HTR-8/SVneo (cell line): ENCODE measurements at places on chromosomes 4 and X.
A peak's percentile ranks its signal among the peaks of the same experiment; 100 is the strongest.

DNA sequence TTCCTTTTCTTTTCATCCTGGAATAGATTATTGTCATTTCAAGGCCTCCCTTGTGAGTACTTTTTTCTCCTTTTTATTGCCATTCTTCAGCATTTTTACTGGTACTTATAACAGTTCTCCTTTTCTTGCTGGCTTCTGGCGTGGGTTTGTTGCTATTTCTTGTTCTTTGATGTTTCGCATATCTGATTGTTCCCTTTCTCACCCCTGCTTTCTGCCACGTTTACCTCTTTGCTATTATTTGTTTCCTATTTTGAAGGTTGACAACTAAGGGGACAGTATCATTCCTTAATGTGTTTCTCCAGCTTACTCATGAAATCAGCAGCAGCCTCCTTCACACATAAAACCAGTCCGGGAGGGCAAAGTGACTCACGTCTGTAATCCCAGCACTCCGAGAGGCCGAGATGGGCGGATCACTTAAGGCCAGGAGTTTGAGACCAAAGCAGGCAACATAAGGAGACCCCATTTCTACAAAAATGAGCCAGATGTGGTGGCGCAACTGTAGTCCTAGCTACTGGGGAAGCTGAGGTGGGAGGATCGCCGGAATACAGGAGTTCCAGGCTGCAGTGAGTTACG is 72.6 kb downstream of the DMD start:
- no peak for DNase-seq

GRCh38 chrX:119503484-119503861 is 35.2 kb downstream of the SLC25A5 start:
- peak; percentile 63 for DNase-seq

- DNase-seq: no peak
Observed at GRCh38 chr4:8047837-8048678, 108.4 kb upstream of the AFAP1 start.

DNA sequence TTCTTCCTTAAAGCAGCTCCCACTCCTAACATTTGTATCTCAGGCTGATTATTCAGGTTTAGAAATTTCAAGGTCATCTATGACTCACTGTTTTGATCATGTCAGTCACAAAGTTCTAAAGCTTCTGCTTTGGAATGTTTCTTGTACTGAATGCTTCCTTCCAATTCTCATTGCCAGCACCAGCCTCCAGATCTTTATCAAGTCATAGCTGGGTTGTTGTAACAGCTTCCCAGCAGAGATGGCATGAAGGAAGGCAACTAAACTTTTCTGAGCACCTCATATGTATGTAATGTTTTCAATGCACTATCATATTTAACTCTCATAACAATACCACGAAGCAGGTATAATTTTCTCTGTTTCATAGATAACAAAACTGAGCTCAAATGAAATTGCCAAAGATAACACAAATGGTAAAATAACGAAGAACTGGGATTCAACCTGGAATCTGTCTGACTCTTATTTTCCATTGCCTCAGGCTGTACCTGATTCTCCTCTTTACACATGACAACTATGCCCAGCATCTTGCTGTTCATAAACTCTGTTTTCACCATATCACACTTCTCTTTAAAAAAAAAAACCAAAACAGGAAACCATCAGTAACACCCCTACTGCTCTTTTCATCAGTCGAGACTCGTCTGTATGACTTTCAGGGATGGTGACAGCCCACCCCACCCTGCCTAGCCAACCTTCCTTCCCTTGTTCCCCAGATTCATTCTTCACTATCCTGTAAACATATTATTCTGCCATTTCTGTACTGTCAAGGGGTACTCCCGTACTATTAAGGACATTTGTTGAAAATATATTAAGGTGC is 13.4 kb downstream of the TRPC3 start:
- DNase-seq: peak; percentile 10

DNA sequence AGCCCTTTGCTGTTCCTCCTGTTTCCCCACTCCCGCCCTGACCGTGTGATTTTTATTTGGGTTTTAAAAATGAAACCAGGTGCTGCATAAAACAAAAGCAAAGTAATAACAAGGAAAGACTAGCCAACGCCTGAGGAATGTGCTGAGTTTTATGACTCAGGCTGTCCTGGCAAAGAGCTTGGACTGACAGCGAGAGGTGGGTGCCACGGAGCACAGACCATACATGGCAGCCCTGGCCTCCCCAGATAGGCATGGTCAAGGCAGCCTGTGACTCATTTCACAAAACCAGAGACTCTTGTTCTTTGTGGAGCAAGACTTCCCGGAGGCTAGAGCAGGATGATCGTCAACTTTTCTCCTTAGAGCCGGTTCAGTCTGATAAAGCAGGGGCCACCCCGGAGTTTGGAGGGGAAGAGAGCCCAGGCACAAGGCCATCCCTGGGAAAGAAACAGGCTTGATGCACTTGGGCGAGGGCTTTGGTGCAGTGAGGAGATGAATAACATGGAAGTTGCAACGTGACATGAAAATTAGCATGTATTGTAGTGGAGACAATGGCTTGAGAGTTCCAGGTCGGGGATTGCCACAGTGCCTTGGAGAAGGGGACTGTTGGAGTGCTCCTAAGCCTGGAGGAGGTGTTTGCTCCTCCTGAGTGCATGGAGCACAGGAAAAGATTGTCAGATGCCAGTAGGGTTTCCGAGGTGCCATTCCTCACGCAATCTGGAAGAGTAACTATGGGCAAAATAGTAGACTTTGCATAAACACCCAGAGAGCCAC is 54.8 kb downstream of the C4orf51 start:
- DNase-seq: peak; percentile 69

GRCh38 chr4:153143527-153144348 is 60.5 kb upstream of the TRIM2 start:
- peak; percentile 32 for DNase-seq

DNA sequence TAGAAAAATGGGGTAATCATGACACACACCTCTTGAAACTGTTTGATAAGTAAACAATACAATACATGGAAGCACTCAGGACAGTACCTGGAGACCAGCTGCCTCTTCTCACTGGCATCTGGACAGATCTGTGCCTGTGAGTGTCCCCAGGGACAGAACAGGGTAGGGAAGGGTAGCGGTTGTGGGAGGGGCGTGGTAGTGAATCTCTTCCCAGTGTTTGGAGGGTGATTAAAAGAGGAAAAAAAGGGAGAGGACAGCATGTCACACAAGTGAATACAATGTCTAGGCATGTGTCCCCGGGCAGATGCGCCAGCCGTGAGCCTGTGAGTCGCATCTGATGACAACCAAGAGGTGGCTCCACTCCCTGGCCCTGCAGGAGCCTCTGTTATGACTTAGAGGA is 138.8 kb upstream of the MSX1 start:
- no peak for DNase-seq

GRCh38 chrX:54825716-54826438 is 18.3 kb downstream of the MAGED2 start:
- DNase-seq: no peak

- DNase-seq: no peak
Observed at GRCh38 chrX:153450949-153451277, 5.1 kb upstream of the TREX2 start.

GRCh38 chr4:172983014-172983413 is 185.6 kb upstream of the GALNT7 start:
- no peak for DNase-seq

- DNase-seq: peak; percentile 26
Observed at GRCh38 chrX:154695911-154696675, 42.7 kb upstream of the CTAG2 start.

DNA sequence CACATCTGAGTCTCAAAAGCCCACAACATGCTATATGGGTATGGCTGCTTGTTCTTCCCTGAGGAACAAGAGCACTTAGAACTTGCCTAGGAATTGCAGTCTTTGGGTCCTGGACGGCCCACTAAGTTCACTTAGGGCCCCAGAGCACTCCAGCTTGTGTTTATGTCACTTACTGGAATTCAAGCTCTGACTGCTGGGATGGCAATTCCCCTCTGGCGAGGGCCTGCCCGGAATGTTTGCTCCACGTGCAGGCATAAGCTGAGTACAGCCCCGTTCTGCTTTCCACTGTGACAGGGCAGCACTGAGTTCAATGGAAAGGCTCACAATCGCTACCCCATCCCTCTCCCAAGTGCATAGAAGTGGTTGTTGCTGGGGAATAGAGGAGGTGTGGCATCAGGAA is 25.9 kb upstream of the RASSF6 start:
- DNase-seq: no peak

DNA sequence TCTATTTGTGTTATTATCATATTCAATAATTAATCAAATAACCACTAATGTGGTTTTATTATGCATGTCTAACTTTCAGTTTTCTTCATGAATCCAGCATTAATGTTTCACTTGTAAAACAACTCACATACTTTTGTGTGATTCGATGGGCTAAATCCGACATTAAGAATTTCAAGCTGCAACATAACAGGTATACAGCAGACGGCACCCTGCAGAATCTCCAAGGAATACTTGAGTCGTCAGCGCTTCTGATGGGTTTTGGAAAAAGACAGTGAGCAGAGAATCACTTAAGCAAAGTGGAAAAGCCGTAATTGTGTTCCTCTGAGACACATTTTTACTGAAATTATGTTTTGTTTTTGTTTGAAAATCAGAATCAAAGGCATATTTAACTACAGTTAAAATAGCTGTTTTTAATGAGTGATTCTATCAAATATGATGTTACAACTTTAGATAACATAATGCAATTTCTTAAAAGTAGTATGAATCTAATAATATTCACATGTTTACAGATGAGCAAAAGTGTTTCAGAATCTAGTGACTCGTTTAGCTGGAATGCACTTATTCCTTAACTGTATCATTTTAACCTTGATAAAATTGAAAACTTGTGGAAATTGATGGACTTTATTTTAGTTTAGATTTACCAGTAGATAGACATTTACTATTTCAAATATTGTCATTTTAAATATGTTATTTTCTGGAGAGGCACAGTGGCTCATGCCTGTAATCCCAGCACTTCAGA is 514.8 kb downstream of the CCSER1 start:
- no peak for DNase-seq

DNA sequence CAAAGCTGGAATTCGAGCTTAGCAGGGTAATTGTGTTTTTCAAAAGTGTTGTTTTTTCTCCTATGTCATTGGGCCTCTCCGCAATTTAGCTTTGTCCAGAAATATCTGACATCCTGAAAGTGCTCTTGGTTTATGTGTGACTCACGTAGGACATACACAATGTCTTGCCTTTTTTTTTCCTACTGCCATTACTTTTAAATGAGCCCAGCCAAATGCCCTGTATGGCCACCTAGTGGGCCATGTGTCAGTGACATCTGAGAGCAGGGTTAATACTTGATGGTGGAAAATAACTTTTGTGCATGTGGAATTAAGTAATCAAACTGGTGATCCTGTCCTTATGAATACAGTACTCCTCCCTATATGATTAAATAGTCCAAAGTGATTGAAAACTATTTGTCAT is 1411.1 kb upstream of the TENM3 start:
- no peak for DNase-seq

DNA sequence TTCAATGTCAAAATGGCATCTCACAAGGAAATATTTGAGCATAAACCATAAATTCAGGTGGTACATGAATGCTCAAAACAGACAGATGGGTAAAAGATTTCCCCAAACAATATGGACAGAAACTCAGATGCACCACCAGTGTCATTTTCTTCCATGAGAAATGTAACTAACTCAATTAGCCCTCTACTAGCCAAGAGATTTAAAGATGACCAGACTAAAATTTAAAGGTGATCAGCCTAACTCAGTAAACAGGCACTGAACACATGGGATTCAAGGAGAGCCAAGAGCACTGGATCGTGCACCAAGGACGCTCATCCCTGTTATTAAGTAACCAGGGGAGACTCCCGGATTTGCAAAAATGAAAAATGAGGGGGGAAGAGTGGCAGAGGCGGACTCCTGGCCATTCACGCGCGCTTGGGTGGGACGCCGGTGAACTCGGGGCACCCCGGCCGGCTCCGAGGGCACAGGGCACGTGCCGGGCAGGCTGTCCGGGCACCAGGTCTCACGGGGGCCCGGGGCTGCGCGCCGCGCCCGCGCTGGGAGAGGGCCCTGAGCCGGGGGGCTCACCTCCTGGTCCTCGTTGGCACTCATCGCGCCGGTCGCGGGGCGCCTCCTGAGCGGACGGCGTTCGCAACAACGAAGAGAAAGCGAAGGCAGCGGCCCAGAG is 490 bp downstream of the RWDD4 start:
- DNase-seq: peak; percentile 15

DNA sequence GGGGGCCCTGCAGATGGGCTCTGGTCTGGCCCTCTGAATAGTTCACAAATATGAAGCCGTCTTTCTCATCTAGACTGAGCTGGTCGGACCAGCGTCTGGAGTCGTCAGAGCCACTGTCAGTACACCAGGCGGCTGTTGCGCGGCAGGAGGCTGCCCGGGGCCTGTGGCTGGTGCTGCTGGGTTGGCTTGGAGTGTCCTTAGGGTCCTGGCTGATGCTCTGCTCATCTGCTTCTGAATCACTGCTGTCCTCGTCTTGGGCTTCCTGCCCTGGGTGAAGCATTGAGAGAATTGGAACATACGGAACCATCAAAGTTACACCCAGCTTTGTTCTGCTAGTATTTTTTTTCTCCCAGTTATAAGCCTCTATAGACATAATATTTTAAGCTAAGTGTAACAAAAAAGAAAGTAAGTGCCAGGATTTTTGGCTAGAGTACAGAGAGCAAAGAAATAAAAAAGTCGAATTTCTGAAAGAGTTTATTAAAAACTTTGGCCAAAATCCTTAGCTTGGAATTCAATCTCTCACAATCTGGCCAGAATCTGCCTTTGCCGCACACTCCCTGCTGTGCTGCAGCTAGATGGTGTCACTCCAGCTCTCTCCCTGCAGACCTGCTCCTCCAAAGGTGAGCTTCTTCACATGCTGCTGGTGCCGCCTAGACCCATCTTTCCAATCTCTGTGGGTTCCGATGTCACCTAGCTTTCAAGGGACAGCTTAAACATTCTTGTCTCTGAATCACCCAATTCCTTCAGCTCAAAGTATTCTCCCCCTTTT is 96.2 kb downstream of the CDS1 start:
- no peak for DNase-seq
